Stimulated activated CD4-positive, alpha-beta T cell treated with anti-CD3 and anti-CD28 coated beads, TNF-alpha, amount 100 ng/mL, for 1 hour (primary cell): ENCODE measurements at places on chromosomes 6 and 20.

GRCh38 chr6:129390900-129391299 is 319.1 kb downstream of the ARHGAP18 start:
- DNase-seq: no peak

- DNase-seq: no peak
Observed at GRCh38 chr6:162622572-162622971, 105.0 kb downstream of the PRKN start.

GRCh38 chr20:44485078-44485829 is 9.6 kb downstream of the TTPAL start:
- DNase-seq: no peak

DNA sequence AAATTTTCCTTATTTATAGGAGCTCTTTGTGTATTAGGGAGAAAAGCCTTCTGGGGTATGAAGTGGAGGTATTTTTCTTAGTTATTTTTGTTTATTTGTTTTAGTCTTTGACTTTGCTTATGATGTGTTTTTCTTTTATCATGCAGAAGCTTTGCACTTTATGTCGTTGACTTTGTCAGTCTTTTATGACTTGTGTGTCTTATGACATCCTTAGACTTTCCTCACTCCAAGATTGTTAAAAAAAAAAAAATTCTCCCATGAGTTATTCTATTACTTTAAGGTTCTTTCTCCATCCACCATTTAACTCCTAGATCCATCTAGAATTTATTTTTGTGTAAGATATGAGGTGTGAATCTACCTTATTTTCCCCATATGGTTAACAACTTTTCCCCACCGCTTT is 36.6 kb downstream of the BICRAL start:
- DNase-seq: no peak

GRCh38 chr6:12717356-12717755 is 789 bp downstream of the PHACTR1 start:
- no peak for DNase-seq
